ENCODE measurements at places on chromosomes 6 and 20. TPM values are rescaled to one million over a fixed set of nuclear protein-coding genes. Genes with fewer than 3 reads are reported as not detected.

Gene MUCL3
- total RNA-seq, result not detected

Gene EBF4
- 2.6 TPM for total RNA-seq

Gene ULBP2
- not detected for total RNA-seq

Gene CCR6
- total RNA-seq, result 0.52 TPM

Gene CYB5R4
- 5.2 TPM for total RNA-seq

Gene SLC23A2
- total RNA-seq, result 8.4 TPM

Gene MACROD2
- 3.1 TPM for total RNA-seq

Gene GHRH
- not detected for total RNA-seq

Gene C6orf58
- not detected for total RNA-seq

Gene IL22RA2
- not detected for total RNA-seq

Gene HTR1E
- not detected for total RNA-seq

Gene SLC22A7
- not detected for total RNA-seq

Gene SFTA2
- total RNA-seq, result not detected

Gene SRC
- total RNA-seq, result 7.8 TPM

Gene BMP5
- 11.5 TPM for total RNA-seq

Gene AKAP12
- total RNA-seq, result 99.7 TPM

Gene ME1
- total RNA-seq, result 2.6 TPM

Gene RIPPLY2
- total RNA-seq, result 1.6 TPM

Gene PEX7
- total RNA-seq, result 10.4 TPM

Gene DEFB124
- total RNA-seq, result not detected

Gene PROKR2
- total RNA-seq, result not detected

Gene CTCFL
- not detected for total RNA-seq

Gene L3MBTL3
- total RNA-seq, result 9.4 TPM

Gene SNAP25
- 4.2 TPM for total RNA-seq

Gene RGS17
- total RNA-seq, result under 0.01 TPM

Gene MOXD1
- total RNA-seq, result 1.0 TPM

Gene NCOA5
- 10.4 TPM for total RNA-seq

Gene EYA4
- total RNA-seq, result 40.2 TPM

Gene NUDT3
- total RNA-seq, result 28.7 TPM

Gene C6orf163
- 4.2 TPM for total RNA-seq

Gene ZDHHC14
- total RNA-seq, result 6.8 TPM

Gene PPIL6
- total RNA-seq, result 15.7 TPM

Gene C6orf15
- total RNA-seq, result not detected

Gene SLC26A8
- under 0.01 TPM for total RNA-seq

Gene POLR1C
- total RNA-seq, result 21.9 TPM

Gene RTN4IP1
- 8.4 TPM for total RNA-seq

Gene C4B
- total RNA-seq, result 18.3 TPM

Gene TRERF1
- 3.7 TPM for total RNA-seq
